ENCODE measurements at places on chromosomes 5 and 9.

GRCh38 chr9:16265688-16266087 lies 604.8 kb downstream of the BNC2 start:
- ATAC-seq = no peak

DNA sequence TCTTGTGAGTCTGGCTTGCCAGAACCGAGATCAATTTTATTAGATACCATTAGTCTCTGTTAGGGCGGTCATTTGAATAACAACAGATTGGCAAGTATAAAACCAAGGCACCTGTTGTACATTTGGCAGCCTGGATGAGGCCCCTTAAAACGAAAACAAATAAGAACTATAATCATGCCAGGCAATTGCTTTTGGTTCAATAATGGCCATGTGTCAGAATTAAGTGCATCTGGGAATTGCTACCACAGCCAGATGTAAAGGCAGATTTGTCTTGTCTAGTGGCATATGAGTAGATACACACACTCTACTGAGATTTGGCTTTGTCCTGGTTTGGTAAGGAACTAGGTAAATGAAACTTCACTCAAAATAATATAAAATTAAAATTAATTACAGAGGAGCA lies 1046.2 kb upstream of the DMAC1 start:
- no peak for ATAC-seq

DNA sequence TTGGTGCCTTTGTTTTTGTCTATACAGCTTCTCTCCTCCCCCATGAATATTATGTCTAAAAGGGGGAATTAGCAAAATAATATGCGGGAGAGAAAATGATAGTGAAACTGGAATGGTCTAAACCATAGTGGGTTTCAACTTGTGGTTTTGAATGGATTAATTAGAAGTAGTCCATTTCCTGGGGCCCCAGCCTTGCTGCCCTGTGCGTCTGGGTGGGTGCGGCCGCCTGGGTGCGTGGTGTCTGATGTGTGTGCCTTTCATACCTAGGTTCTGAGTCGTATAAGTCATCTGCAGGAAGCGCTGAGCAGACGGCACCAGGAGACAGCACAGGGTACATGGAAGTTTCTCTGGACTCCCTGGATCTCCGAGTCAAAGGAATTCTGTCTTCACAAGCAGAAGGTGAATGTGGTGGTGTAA lies 120.0 kb upstream of the CACNA1B start:
- ATAC-seq = peak; percentile 84

GRCh38 chr9:16136961-16137360 lies 584.1 kb downstream of the CCDC171 start:
- no peak for ATAC-seq

GRCh38 chr5:105922574-105922973 lies 1748.2 kb downstream of the EFNA5 start:
- ATAC-seq = no peak

DNA sequence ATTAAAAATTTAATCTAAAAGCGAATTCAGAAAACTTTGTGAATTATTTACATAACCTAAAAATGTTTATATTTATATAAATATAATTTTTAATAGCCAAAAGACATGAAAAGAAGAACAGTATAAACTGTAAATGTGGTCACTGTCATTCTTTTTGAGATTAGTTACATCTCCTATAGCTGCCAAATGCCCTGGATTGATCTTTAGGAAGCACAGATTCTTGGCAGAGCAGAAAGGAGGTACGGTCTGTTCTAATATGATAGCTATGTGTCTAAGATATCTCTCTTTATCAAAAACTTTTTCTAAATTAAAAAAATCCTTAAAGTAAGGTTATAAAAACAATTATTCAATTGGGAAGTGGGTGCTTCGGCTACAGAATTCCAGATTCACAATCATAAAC lies 151.0 kb downstream of the LPAR1 start:
- no peak for ATAC-seq

All from activated CD4-positive, CD25-positive, alpha-beta regulatory T cell treated with anti-CD3 and anti-CD28 coated beads, Interleukin-2, amount 50 U/mL, for 24 hours (primary cell).